ENCODE measurements at places on chromosomes 4 and X.

DNA sequence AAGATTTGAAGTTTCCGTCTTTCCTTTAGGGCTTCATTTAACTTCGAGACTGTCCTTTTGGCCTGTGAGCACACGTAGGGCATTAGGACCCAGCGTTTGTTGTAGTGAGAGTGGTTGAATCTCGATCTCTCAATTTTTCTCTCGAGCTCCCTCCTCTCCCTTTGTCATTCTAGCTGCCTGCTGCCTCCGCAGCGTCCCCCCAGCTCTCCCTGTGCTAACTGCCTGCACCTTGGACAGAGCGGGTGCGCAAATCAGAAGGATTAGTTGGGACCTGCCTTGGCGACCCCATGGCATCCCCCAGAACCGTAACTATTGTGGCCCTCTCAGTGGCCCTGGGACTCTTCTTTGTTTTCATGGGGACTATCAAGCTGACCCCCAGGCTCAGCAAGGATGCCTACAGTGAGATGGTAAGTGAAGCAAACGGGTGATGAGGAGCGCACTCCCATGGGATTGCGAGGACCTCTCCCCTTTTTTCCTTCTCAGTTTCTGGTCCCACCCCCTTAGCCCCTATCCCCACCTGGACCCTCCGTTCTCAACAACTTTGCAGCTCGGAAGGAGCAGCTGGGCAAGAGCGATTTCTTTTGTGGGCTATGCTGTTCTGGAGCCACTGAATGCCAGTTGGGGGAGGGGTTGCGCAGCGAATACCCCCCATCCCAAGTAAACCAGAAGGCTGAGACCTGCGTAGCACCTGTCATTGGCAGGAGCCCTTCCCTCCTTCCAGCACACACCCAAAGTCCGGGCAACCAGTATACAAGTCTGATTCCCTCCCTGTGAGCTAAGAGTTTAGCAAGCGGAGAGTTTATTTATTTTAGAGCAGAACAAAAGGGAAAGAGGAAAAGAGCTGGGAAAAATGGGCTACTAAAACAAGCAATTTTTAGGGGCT is at the start of gene TMEM35A:
TSS of gene TMEM35A (plus strand) at position 164 of the 883 bp plus-strand sequence. CDS start at position 288, 124 bp downstream.
- no peak for DNase-seq

DNA sequence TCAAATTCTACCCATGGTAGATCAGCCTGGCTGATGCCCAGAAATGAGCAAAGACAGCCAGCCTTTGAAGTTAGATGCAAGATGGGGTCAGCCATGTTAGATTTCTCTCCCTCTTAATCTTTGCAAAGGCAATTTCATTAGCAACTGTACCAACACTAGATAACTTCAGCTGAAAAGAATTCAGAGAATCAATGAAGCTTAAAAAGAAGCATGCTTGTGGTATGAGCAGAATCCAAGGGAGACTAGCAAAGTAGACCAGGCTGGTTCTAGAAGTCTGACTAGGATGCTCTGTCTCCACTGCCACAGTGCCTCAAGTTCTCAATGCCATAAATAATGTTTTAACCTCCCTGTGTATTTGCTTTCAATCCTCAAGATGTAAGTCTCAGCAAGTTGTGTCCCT is 247.3 kb downstream of the SLC7A11 start:
- DNase-seq: no peak

- no peak for DNase-seq
These were observed 3.9 kb upstream of the PDLIM5 start for GRCh38 chr4:94447754-94448411.

- DNase-seq: no peak
These were observed 18.8 kb downstream of the RGN start for GRCh38 chrX:47097018-47097417.

DNA sequence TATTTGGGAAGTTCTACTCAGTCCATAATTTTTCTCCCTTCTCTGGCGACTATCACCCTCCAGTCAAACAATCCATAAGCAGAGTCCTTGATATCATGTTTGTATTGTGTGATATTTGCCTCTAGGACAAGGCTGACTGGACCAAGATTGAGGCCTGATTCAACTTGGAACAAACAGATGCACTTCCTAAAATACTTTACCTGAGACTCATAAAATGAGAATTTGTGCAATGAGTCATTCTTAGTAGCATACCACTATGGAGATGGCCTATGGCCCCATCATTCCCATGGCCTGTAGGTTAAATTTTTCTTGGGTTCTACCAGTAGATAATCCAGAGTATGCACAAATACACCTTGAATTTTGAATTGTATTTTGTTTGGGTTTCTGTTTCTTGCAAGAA is 74.2 kb upstream of the DMD start:
- DNase-seq: no peak

DNA sequence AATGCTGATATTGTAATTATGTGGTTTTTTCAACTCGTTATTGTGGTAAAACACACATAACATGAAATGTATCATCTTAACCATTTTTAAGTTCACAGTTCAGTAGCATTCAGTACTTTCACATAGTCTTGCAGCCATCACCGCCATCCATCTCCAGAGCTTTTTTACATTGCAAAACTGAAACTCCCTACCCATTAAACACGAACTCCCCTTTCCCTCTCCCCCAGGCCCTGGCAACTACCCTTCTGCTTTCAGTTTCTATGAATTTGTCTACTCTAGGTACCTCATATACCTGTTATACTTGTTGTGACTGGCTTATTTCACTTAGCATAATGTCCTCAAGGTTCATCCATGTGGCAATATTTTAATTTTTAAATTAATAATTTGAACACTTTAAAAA is 380.6 kb downstream of the MAPK10 start:
- DNase-seq: no peak

- DNase-seq: no peak
These were observed 176.8 kb downstream of the SCFD2 start for GRCh38 chr4:53189011-53189410.

All from stimulated activated effector memory CD8-positive, alpha-beta T cell treated with anti-CD3 and anti-CD28 coated beads, Interleukin-12 subunit alpha, Interleukin-12 subunit beta, amount 100 ng/mL, for 72 hours (primary cell).